ENCODE measurements at places on chromosomes 13 and 19. TPM values are rescaled to one million over a fixed set of nuclear protein-coding genes. Genes with fewer than 3 reads are reported as not detected.

PAK4 gene
- total RNA-seq: 23.7 TPM

DNA sequence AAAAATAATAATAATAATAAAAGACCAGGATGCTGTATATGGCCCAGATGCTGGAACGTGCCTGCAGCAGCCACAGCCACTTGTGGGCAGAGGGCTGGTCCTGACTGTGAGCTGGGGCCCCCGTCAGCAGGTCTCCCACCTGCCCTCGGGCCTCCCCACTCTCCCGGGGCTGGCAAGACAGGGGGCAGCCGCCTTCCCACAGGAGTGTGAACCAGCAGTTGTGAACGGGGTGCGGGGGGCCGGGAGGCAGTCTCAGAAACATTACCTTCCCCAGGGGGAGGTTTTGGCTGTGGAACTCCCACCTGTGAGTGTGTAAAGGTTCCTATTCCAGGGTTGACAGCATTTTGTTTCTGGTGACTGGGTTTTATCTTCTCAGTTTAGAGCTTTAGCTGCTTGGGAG, 151.4 kb downstream of the KDM4B start:
- DNase-seq: no peak

GRCh38 chr13:33034882-33035520, 18.8 kb downstream of the KL start:
- no peak for DNase-seq

DNA sequence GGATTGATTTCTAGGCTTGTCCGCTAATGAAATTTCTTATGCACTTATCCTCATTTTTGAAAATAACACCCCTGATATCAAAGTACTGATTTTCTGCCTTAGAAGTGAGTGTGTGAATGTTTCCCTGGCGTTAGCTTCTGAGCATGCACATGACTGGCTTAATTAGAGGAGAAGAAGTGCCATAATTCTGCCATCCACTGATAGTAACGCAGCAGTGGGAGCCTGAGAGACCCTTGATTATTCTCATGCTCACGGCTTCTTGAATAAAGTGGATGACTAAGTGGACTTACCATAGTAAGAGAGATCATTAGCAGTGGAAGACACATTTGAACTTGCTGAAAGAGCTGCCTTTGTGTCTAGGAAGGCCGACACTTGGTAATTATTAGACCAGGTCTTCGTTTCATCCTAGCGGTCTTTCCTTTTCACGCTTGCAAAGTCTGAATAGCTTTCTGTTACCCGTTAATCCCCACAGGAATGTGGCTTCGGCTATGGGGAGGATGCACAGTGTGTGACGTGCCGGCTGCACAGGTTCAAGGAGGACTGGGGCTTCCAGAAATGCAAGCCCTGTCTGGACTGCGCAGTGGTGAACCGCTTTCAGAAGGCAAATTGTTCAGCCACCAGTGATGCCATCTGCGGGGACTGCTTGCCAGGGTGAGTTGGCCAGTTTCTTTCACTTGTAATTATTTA, 45.3 kb downstream of the TNFRSF19 start:
- peak; percentile 85 for DNase-seq

GRCh38 chr13:98976941-98977340, 923 bp downstream of the DOCK9 start:
- DNase-seq: no peak

DNA sequence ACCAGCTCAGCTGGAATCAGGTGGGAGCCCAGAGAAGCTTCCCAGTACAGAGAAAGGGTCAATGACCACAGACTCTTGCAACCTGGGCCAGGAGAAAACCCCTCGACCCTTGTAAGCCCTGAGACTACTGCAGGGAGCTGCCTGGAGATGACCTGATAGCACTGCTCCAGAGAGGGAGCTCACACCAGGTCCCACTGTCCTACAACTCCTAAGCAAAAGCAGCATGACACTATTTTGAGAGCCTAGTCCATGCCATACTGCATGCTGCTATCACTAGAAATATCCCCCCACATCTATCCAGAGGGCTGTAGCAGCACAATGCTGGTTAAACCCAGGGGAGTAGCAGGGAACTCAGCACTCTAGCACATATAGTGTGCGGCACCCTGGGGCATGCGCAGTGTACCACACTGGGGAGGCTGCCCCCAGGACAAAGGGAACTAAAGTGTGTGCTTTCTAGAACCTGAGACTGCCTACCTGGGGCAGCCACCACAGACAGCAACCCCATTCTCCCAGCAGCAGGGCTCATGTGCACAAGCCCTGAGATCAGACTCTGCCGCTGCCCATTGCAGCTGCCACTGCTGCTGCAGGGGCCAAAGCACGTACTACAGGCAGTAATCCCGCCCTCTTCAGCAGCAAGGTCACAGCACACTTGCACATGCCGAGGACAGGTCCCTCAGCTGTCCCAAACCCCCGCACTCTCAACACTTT, 27.1 kb upstream of the N4BP2L1 start:
- DNase-seq: no peak

DNA sequence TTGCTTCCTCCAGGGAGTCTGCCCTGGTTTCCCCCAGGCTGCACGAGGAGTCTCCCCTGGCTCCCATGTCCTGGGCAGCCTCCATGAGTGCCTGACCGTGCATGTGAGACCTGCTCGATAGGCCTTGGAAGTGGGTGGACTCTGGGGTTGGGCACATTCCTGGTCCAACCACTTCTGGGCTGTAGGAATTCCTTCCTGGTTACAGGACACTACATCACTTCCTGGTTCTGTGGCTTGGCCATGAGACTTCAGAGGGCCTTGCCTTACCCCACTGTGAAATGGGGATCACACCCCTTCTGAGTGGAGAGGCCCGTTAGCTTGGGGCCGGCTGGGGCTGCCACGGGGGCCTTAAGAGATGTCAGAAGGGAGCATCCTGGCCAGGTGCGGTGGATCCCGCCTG, 4.0 kb upstream of the ZNF628 start:
- peak; percentile 73 for DNase-seq

- no peak for DNase-seq
These were observed 5.4 kb downstream of the RNU6-9 start for GRCh38 chr19:898663-899062.

DNA sequence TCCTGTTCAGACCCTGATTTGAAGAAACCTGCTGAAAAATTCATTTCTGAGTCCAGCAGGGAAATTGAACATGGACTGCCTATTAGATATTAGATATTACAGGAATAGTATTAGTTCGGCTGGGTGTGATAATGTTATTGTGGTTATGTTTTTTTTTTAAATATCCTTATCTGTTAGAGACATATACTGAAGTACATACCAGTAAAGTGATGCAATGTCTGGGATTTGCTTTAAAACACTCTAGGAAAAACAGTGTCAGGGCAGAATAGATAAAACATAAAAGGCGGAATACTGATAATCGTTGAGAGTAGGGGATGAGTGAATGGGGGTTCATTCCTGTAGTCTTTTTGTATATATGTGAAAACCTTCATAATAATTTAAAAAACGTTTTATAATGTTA, 28.7 kb upstream of the AMER2 start:
- DNase-seq: no peak

Measured in kidney epithelial cell (primary cell).